Non-pigmented ciliary epithelial cell (primary cell): ENCODE measurements at places on chromosomes 2 and 18.

- no peak for DNase-seq
Observed at GRCh38 chr2:189791338-189792042, 7.2 kb downstream of the PMS1 start.

GRCh38 chr18:65846107-65846506 is 95.3 kb downstream of the CDH7 start:
- no peak for DNase-seq

GRCh38 chr18:50973367-50974126 is 5.7 kb downstream of the ELAC1 start:
- DNase-seq: no peak

DNA sequence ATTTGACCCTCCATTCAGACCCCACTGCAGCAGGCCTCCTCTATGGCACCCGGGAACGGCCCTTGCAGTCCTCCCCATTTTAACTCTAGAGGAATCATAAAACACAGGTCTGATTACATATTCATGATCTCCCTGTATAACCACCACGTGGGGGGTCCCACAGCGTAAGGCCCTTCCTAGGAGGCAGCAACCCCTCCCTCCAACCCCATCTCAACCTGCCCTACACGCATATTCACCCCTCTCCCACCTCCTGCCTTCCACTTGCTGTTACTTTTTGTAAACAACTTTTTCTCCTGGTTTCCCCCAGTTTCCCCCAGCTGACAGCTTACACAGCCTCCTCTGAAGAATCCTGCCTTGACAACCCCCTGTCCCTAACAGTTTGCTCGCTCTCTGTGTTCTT is 85.1 kb upstream of the FOXI3 start:
- no peak for DNase-seq
